Mammary microvascular endothelial cell (primary cell): ENCODE measurements at places on chromosomes 4 and X. TPM values are rescaled to one million over a fixed set of nuclear protein-coding genes. Genes with fewer than 3 reads are reported as not detected.

The AKAP17A gene
- 23.4 and 28.2 TPM in 2 replicates for total RNA-seq

The YY2 gene
- total RNA-seq, result 0.49 and 0.87 TPM in 2 replicates

The WDFY3 gene
- total RNA-seq, result 69.4 and 70.0 TPM in 2 replicates

The GUCY1A1 gene
- total RNA-seq, result 0.67 and 1.3 TPM in 2 replicates

The CYP2U1 gene
- total RNA-seq, result 5.8 and 6.3 TPM in 2 replicates

The TLR10 gene
- total RNA-seq, result not detected in 2 replicates

The RHOXF1 gene
- not detected in 2 replicates for total RNA-seq

The ADGRG4 gene
- 0.07 and 0.10 TPM in 2 replicates for total RNA-seq
